ENCODE measurements at places on chromosomes 5 and 9.

DNA sequence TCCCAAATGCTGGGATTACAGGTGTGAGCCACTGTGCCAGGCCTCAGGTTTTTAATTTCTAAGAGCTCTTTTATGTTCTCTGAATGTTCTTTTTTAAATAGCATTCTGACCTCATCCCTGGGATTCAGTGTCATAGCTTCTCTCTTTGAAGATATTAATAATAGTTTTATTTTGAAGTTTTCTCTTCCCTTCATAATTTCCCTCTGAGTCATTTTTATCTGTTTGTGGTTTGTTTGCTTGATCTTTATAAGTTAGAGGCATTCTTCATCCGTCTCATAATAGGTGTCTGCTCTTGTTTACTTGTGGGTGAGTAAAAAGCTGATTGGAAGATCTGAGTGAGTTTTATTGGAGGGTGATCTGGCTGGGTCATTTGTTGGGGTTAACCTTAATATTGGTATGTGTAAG lies 12.5 kb upstream of the MAMDC2 start:
- DNase-seq: no peak

DNA sequence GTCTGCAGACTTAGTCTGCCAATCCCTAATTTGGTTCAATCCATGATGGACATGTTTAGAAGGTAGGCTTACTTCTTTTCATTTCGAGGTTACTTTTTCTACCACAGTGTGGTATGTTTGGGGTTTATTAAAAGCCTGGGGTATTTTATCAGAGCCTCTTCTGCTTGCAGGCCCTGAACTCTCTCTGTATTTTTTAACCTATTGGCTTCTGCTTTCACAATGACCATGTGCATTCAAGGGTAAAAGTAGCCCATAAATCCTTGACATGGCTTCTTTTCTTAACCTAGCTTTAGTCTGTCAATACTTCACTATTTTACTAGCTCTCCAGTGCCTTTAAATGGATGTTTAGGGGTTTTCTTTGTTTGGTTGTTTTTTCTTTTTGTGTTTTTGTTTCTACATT lies 286.6 kb downstream of the FER start:
- no peak for DNase-seq

DNA sequence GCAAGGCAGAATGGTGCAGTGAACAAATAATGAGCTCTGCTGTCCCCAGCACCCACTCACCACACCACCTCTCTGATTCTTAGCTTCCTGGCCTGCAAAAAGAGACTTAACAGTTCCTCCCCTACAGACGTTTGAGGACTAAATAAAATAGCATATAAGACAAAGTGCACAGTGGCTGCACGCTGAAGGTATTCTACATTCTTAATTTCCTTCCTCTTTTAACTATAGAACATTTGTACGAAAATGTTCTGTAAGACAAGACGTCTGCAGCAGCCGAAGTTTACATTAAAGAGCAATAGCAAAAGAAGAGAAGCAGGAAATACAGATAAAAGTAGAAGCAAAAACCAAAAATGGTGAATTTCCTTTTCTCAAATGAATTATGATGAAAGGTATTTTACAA lies 15.7 kb downstream of the FBN2 start:
- DNase-seq: no peak

GRCh38 chr5:65474130-65474711 lies 7.5 kb downstream of the ADAMTS6 start:
- DNase-seq: no peak

- DNase-seq: no peak
Measured at GRCh38 chr9:33048054-33048465, 23.0 kb downstream of the DNAJA1 start.

DNA sequence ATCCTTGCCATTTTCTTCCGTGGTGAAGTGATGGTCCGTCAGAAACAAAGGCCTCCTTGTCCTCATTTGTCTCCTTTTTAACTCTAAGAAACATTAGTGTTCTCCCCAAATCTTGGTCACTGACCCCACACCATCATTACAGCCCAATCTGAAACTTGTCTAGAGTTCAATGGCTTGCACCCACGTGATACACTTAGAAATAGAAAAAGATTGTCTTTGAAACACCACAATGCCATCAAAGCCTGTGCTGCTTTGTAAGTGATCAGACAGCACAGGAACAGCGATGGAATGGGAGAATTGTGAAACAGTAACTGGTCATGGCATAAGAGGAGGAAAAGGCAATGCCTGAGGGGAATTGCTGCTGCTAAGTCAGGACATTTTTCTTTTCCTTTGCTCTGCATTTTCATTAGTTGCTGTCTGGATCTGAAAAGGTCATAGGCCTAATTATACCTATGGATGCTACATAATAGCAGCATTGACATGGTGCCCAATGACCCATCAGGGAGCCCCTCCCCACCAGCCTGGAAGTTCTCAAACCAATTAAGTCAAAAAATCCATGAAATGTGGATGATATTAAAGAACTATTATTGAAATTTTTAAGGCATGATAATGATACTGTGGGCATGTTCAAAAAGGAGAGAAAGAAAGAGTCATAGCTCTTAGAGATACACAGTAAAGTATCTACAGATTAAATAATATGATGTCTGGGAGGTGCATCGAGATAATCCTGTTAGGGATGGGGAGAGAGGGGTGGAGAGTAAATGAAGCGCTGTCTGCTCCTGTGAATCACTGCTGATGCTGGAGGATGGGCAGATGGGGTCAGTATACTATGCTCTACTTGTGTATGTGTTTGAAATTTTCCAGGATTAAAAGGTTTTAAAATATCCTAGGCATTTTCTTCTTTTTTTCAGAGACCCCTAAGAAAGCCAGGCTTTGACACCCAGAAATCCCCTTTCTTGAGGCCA lies 83.6 kb downstream of the ENC1 start:
- DNase-seq: peak; percentile 16

GRCh38 chr5:94682814-94683520 lies 64.5 kb downstream of the SLF1 start:
- DNase-seq: no peak

DNA sequence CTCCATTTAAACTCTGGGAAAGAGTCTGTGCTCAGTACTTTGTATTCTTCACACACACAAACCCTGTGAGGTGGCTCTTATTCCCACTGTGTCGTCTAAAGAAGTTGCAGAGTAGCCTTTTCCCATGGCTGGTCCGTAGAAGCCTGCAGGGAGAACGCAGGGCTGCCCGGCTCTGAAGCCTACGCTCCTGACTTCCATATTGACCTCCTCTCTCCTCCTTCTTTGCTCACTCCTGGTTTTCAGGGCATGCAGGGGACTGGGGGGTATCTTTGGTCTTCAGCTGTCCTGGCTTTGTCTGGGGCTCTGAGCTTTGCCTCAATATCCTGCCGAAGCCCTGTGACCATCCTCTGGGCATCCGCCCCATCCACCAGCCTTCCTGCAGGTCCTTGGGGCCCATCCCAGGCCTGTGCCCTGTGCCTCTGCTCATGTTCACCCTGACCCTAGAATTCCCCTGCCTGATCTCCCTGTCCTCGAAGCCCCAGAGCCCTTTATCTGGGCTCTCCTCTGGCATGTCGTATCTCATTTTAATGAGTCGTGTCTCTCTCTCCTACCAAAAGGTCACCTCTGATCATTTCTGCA lies 83.8 kb upstream of the FSTL4 start:
- no peak for DNase-seq

DNA sequence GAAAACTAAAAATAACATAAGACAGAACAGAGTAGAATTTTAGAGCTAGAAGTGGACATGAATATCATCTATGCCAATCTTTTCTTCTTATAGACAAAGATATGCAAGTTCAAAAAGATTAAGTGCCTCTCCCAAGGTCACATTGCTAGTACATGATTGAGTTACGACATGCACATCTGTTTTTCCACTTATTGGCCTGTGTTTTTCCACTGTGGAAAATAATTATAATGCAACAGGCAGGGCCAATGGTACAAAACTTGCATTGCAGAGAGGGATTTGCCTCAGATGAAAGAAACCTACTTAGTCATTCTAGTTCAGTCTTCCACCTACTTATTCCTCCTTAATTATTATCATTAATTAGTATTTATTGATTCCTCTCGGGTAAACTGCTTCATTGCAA lies 407.8 kb upstream of the SGCD start:
- DNase-seq: no peak

DNA sequence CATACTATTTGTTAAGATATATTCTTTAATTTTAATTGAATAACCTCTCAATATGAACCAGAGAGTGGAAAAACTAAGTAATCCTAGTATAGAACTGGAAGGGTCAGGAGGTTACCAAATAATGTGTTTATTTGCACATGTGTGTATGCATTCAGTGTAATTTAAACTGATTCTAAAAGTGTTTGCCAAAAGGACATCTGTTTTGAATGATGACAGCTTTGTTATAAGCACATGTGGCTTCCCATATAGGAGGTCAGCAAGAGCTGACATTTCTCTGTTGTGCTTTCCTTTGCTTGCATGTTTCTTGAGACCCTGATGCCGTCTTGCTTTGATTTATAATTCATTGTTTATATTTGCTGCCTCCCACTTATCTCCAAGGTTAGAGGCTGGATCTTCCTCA lies 383.4 kb downstream of the BRINP1 start:
- DNase-seq: no peak

DNA sequence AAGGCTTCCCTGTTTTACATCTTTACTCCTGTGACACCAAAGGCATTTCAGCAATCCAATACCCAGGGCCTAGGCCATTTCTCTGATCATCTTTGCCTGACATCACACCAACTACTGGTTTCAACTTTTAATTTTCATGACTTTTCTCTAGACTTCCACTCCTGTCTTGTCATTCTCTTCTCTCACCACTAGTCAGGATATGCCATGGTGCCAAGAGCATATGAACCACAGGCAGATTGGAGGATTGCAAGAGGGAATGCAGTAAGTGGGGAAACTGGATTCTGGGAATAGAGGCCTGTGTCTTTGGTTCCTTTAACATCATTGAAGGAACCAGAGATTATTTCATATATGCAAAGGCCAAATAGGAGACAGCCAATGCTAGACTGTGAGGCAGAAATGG lies 69.3 kb downstream of the ANKRD31 start:
- no peak for DNase-seq

- no peak for DNase-seq
Measured at GRCh38 chr5:102891175-102891574, 136.1 kb downstream of the PAM start.

- no peak for DNase-seq
Measured at GRCh38 chr5:17180864-17181723, 36.3 kb upstream of the BASP1 start.

DNA sequence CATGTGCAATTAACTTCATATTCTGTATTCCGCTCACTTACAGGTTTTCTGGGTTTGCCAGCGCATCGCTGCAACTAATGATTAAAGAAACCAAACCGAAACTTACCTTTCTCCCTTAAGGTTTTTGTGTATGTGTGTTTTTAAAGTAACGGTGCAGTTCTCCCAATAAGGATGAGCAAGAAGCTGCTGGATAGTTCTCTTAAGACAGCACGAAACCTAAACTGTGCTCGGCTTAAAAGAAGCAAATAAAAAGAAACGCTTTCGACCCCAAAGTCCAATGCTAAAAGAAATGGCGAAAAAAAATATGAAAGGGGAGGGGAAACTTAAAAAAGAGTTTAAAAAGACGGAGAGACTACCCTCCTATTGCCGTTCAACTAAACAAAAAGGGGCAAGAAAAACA lies 340 bp downstream of the ELAVL2 start:
- no peak for DNase-seq

- DNase-seq: no peak
Measured at GRCh38 chr9:134100040-134100439, 32.2 kb upstream of the BRD3 start.

DNA sequence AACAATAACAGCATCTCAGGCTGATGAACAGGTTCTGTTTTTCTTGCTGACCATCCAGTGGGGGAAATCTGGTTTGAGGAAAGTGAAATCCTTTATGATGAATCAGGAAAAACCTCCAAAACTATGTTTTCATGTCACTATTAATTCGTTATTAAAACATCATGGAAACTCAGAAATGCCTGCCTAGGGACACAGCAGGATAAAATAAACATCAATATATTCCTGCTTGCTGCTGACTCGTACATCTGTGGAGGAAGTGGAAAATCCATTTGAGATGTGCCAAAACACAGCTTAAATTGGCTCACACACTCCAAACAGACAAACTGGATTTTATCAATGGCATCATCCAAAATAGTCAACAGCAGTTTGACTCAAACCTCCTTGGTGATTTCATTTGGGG lies 53.0 kb downstream of the TEK start:
- no peak for DNase-seq

GRCh38 chr9:135418161-135418560 lies 61.4 kb upstream of the PPP1R26 start:
- DNase-seq: no peak

- DNase-seq: no peak
Measured at GRCh38 chr9:73807952-73808351, 656.3 kb downstream of the ANXA1 start.

DNA sequence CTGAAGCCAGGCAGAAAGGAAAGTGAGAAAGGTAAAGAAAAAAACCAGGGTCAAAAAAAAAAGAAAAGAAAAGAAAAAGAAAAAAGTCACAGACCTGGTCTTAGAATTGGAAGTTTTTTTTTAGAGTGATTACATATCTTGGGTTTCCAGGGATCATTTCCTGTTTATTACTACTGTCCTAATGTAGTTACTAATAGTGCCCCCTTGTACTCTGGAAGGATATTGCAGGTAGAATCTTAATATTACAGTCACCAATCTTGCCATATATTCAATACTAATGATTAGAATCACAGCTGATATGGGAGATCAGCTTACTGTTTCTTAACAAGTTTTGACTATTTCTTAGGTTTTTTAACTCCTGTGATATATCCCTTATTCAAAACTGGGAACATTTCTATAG lies 543.2 kb upstream of the CDH6 start:
- DNase-seq: no peak

- no peak for DNase-seq
Measured at GRCh38 chr9:86674487-86674886, 272.8 kb downstream of the GAS1 start.

DNA sequence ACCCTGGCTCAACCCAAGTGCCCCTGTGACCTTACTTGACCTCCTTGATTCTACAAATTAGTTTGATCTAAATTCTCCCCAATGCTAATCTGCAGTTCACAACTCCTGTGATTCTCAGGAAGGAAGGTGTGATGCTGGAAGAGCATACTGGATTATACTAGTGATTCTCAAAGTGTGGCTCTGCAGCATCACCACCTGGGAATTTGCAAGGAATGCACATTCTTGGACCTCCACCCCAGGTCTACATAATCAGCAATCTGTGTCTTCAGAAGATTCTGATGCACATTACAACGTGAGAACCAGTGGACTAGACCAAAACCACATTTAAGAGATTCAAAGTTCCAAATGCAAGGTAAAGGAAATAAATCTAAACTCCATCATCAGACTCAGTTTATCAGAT lies 198.6 kb downstream of the AGTPBP1 start:
- DNase-seq: no peak

- DNase-seq: no peak
Measured at GRCh38 chr5:159186319-159186718, 23.0 kb downstream of the RNF145 start.

GRCh38 chr5:139693676-139694364 lies 45.7 kb downstream of the CXXC5 start:
- no peak for DNase-seq

DNA sequence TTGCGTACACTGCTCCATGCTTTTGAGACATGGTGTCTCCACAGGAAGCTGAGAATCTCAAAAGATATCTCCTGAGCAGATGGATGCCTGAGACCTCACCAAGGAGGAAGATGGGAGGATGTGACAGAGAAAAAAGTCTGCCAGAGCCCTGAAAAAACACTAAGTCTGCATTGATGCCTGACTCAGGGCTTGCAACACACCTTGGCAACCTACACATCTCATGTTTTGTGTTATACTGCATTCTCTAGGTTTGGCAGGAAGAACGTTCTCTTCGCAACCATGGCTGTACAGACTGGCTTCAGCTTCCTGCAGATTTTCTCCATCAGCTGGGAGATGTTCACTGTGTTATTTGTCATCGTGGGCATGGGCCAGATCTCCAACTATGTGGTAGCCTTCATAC lies 19.2 kb downstream of the SLC22A4 start:
- DNase-seq: no peak
